Right renal pelvis (tissue), 4 donors: ENCODE measurements at places on chromosomes 5 and 9. TPM values are rescaled to one million over a fixed set of nuclear protein-coding genes. Genes with fewer than 3 reads are reported as not detected.

CNOT8 gene
- 88.6 TPM for polyA plus RNA-seq

RNF183 gene
- 7.5 TPM for polyA plus RNA-seq

TEX48 gene
- polyA plus RNA-seq = not detected

AMBP gene
- 2.2 TPM for polyA plus RNA-seq

TAF11L3 gene
- not detected for polyA plus RNA-seq

ADAMTS13 gene
- 12.0 TPM for polyA plus RNA-seq

ELAVL2 gene
- polyA plus RNA-seq = 2.9 TPM

TRPM6 gene
- polyA plus RNA-seq = 1.2 TPM

SLC6A19 gene
- 42.2 TPM for polyA plus RNA-seq

FOXI1 gene
- 7.9 TPM for polyA plus RNA-seq

ORM2 gene
- polyA plus RNA-seq = not detected

HTR4 gene
- polyA plus RNA-seq = not detected

GRIN1 gene
- 0.04 TPM for polyA plus RNA-seq

PCDHA6 gene
- 0.44 TPM for polyA plus RNA-seq

UBE2QL1 gene
- polyA plus RNA-seq = 0.91 TPM

DOK3 gene
- polyA plus RNA-seq = 5.1 TPM

OR1Q1 gene
- polyA plus RNA-seq = not detected

PCDHB3 gene
- 2.9 TPM for polyA plus RNA-seq

SPINK4 gene
- polyA plus RNA-seq = not detected

DRD1 gene
- polyA plus RNA-seq = not detected

C5orf52 gene
- not detected for polyA plus RNA-seq

CDX1 gene
- 0.71 TPM for polyA plus RNA-seq

PCDHA4 gene
- polyA plus RNA-seq = 0.97 TPM

ANKRD34B gene
- 0.30 TPM for polyA plus RNA-seq

URM1 gene
- polyA plus RNA-seq = 58.8 TPM

TMEM171 gene
- 6.3 TPM for polyA plus RNA-seq

SLC31A2 gene
- polyA plus RNA-seq = 4.1 TPM

TAF11L5 gene
- not detected for polyA plus RNA-seq

RAPGEF6 gene
- polyA plus RNA-seq = 14.1 TPM

NKD2 gene
- polyA plus RNA-seq = 20.8 TPM

MCTP1 gene
- polyA plus RNA-seq = 7.3 TPM

HINT2 gene
- polyA plus RNA-seq = 56.7 TPM

UAP1L1 gene
- polyA plus RNA-seq = 4.8 TPM

CARD6 gene
- polyA plus RNA-seq = 3.8 TPM

PRLR gene
- polyA plus RNA-seq = 34.4 TPM

C9 gene
- polyA plus RNA-seq = 0.34 TPM

TICAM2 gene
- polyA plus RNA-seq = 5.5 TPM

FAM169A gene
- polyA plus RNA-seq = 20.0 TPM
